ENCODE measurements at places on chromosomes 2 and 18.
A peak's percentile ranks its signal among the peaks of the same experiment; 100 is the strongest.

DNA sequence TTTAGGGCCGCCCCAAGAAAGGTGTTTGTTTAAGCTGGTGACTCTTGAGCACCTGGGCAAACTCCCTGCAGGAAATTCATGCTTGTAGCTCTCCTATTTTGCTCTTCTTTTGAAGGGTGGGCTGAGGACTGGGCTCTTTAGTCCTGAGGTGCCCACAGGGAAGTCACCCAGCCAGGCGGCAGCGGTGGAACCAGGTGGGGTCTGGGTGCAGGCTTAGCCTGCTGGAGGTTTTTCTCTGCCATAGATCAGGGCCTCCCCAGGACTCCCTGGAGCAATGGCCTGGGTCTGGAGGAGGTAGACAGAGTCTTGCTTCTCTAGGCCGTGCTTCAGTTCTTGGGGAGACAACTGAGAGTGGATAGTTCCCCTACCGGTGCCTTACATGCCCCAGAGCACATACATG lies 99.9 kb downstream of the CLIP4 start:
- DNase-seq: no peak

DNA sequence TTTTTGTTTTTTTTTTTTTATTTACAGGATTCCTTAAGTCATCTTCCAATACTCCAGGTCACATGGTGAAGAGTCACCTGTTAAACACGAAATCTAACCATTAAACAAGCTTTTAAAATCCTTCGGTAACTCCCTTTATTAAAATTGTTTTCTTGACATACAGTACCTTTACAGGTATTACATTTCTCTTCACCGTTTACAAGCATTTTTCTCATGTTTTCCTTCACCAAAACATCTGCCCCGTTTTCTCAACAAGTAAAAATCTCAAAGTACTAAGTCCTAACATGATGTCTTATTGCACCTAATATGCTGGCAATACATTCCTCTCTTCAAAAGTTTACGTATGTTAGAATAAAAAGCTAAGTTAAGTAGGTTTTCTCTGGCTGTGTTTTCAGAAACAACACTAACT lies 1.1 kb downstream of the PUM2 start:
- DNase-seq: no peak

- no peak for DNase-seq
Observed at GRCh38 chr2:205169464-205169863, 512.8 kb upstream of the NRP2 start.

DNA sequence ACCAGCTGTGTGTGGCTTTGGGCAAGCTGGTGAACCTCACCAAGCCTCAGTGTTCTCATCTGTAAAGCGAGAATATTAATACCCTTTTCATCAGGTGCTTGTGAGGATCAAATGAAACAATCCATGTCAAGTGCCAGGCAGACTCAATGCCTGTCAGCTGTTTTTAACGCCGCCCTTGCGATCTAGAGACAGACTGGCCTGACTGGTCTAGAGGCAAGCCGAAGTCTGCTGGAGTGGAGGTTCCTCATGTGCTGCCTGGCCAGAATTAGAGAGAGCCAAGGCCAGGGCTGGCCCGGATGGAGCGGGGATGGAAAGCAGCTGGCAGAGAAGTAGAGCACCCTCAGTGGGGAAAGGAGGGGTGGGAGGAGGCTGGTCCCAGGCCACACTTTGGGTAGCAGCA lies 74.5 kb upstream of the B3GNT7 start:
- DNase-seq: no peak

DNA sequence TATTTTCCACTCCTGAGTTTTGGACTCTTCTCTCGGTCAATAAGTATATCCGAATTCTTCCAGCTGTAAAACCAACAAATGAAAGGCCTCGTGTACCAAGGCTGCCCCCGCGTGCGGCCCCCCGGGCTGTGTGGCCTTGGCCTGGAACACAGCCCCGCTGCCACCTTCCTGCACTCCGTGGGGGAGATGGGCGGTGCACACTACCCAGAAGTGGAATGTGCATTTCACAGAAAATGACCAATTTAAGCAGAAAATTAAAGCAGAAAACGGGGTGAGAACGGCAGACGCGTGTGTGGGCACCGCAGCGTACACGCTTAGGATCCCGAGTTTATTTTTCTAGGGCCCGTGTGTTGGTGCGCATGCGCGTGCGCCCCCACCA lies 34.4 kb upstream of the ZNF516 start:
- no peak for DNase-seq

- DNase-seq: peak; percentile 29
Observed at GRCh38 chr2:101831351-101831865, 133.9 kb downstream of the MAP4K4 start.

DNA sequence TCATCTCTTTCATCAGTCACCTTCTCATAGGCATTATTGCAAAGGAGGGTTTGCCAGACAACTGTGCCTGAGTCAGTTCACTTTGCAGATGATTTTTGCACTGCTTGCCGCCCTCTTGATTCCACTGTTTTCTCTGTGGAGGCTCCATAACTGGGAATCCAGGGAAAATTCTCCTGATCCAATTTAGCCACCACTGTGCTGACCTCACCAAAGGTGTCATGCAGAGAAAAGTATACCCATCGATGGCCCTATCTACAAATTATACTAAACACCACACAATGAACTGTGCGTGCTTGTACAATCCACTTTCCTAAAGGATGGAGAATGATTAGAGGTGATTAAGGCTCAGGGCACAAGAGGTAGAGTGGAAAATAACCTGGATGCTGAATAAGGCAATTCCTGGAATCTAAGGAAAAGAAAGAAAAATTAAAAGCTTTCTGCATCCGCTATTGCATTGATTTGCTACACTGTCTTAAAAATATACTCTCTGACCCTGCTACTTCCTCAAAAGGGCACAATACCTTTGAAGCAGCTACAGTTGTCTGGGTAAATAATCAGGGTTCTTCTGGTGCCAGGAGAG lies 409.4 kb downstream of the RIT2 start:
- no peak for DNase-seq

- DNase-seq: no peak
Observed at GRCh38 chr18:68940039-68940438, 142.2 kb downstream of the CCDC102B start.

DNA sequence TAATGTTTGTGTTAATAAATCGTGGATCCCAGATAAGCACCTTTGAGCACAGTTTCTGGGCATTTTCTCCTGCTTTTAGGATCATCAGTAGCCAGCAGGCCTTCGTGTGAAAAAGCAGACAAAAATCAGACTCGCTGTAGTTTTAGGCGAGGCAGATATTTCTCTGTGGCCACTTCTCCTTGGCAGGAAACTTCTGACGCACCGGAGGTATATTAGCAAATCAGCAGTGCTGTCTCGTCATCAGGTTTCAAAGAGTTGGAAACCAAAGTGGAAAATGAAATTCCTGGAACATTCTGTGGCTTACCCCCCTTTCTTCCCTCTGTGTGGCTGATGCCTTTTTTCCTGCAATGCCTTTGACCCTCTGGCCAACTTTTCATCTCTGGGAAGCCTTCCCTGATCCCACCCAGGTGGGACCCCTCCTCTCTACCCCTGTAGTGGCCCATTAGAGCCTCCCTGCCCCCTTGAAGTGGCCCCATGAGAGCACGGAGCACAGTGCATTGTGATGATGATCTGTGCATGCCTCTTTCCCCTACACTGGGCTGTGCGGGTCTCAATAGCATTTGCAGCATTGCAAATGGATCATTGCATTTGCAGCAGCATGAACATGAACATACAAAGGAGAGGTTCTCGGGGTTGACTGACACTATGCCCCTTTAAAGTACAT lies 93.3 kb downstream of the RNF144A start:
- no peak for DNase-seq

GRCh38 chr2:196884368-196884767 lies 42.1 kb downstream of the PGAP1 start:
- no peak for DNase-seq

DNA sequence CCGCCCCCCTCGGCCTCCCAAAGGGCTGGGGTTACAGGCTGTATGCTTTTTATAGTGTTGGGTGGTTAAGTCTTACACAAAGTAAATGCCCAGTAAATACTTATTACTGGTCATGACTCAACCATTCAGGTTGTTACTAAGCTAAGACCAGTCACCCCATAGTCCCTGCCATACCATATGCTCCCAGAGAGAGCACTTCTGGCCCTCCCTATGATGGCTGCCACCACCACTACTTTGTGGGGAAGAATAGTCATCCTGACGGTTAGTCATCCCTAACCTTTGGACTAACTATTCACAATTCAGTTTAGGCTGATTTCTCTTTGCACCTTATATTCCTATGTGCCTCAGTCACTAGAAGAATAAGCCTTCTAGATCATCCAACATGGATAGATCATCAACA lies 42.0 kb upstream of the MSH2 start:
- no peak for DNase-seq

- DNase-seq: no peak
Observed at GRCh38 chr2:62845256-62845655, 139.7 kb downstream of the EHBP1 start.

- DNase-seq: peak; percentile 74
Observed at GRCh38 chr2:119431155-119431975, at the start of gene TMEM37. TSS of gene TMEM37 (plus strand) at chr2:119431854. CDS start at chr2:119431904, 50 bp downstream.

DNA sequence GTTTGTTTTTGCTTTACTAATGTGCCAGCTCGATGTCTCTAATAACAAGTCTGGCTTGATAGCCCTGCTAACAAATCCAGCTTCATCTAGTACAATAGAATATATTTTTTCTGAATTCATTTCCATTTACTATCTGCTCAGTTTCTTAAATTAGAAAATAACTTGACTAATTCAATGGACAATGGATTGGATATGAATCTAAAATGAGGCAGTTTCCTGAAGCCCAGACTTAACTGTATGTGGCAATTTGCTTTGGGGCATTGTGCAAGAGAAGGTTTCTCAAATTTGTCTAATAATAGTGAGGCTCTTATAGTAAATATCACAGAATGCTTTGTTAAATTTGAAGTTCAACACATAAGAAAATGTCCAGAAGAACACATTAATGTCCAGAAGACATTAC lies 25.8 kb downstream of the CALCRL start:
- no peak for DNase-seq

DNA sequence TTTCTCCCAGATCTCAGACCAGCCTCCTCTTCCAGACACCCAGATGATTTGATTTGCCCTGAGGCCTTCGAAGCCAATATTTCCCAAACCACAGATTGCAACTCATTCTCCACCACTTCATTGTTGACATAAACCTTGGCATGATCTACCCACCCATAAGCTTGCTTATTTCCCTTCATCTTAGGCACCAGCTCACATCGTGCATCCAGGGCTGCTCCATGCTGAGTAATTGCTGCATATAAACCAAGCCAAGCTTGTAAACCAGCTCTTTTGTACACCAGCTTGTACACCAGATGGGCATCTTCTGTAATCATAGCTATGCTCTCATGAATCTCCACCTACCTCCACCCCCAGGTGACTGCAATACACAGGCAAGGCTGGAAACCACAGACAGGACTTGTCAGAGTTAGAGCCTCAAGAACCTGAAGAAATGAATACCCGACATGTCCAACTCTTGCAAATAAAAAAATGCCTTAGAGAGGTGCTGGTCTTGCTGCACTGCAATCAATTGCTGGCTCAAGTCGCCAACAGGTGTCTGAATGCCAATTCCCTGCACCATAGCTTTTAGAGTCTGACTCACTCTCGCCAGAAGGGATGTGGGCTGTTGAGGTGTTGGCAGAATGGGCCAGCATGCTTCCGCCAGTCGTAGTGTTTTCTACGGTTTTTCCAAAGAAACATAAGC lies 31.5 kb downstream of the TRABD2A start:
- no peak for DNase-seq

GRCh38 chr18:7457262-7457661 lies 109.9 kb upstream of the PTPRM start:
- no peak for DNase-seq

GRCh38 chr2:150296770-150297546 lies 190.5 kb downstream of the RND3 start:
- DNase-seq: no peak

GRCh38 chr2:24825883-24826772 lies 32.9 kb downstream of the CENPO start:
- no peak for DNase-seq

DNA sequence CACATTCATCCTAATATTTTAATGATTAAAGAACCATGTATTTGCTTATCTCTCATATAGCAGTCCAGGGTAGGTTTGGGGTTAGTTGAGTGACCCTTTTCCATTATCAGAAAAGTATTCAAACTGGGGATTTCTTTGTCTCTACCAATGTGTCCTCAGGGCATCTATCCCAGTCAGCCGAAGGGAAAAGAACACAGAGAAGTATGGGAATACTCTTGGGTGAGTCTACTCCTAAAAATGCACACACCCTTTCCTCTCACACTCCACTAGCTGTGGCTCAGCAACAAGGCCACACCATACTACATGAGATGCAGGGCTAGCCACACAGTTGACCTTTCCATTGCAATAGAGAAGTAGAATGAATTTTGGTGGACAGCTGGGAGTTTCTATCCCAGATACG lies 114.3 kb downstream of the NXPH2 start:
- no peak for DNase-seq

- DNase-seq: no peak
Observed at GRCh38 chr2:213162516-213163118, 11.2 kb upstream of the IKZF2 start.

GRCh38 chr2:14428056-14428455 lies 204.5 kb upstream of the LRATD1 start:
- no peak for DNase-seq

DNA sequence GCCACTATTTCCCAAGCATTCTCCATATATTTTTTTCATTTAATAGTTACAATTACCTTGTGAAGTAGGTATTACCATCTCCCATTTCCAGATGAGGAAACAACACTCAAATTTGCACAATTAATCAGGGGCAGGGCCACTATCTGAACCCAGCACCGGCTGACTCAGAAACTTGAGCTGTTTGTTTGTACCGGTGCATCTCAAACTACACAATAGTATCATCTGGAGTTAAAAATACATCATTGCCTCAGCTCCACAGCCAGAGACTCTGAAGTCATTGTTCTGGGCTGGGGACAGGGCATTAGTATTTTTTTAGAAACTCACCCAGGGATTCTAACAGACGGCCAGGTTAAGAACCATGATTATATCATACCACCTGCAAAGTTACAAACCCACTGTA lies 55.9 kb downstream of the CDCA7 start:
- no peak for DNase-seq

DNA sequence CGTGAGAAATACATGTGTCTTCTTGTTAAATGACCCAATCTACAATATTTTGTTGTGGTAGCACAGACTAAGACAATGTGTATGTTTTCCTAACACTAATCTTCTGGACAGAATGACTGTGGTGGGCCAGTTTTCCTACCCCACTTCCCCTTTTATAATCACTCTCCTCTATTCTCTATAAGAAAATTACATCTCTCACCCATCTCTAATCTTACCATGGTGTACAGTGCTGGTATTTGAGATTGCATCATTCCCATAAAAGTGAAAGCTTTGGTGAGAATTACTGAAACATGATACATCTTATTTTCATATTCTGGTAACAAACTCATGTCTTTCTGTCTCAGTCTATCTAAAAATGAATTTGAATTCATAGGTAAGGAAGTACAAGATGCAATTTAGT lies 40.5 kb downstream of the CAVIN2 start:
- no peak for DNase-seq

GRCh38 chr2:8416849-8417832 lies 264.7 kb upstream of the ID2 start:
- DNase-seq: no peak
